GOT3 (cell line): ENCODE measurements at places on chromosomes 3 and 15.

DNA sequence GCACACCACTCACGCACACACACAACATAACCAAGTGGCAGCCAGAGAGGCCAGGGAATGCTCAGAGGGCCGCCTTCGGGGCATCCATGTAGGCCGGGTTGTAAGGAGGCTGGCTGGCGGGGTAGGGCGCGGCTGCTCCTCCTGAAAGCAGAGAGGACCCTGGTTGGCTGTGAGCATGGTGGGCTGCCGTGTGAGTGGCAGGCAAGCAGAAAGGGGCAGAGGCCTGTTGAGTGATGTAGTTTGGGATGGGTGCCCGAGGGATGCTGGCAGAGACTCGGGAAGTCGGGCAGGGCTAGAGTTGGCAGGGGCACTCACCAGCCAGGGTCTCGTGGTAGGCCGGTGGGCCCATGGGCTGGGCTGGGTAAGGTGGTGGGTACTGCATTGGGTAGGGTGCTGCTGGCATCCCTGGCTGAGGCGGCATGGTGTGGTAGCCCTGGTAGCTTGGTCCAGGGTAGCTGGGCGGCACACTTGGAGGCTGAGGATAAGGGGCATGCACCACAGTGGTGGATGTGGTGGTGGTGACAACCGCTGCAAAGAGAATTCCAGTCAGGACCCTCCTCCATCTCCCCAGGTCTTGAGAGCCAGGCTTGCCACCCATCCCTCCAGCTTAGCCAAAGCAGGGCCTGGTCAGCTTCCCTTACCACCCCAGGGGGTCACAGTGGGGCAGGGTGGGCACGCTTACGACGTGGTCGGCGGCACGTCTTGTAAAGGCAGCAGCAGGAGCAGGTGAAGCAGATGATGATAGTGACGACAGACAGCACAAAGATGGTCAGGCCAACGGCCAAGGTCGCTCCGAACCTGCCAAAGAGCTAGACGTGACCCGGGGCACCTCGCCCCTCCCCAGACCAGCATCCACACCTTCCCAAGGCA is 22.7 kb downstream of the ATRIP start:
- no peak for DNase-seq

DNA sequence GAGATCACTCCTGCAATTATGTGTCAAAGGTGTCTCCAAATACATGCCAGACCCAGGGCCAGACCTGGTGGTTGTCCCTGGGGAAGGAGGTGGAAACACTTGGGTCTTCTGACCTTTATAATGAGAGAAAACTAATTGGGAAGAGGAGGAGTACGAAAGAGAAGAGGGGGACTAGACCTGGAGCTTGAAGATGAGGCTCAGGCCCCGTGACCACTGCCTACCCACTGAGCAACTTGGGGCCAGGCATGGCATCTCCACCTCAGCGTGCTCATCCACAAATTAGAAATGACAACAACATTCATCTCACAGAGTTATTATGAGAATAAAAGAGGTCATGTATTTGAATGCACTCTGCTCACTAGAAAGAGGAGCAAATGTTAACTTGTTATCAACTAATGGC is 19.4 kb upstream of the SPTBN5 start:
- DNase-seq = no peak

DNA sequence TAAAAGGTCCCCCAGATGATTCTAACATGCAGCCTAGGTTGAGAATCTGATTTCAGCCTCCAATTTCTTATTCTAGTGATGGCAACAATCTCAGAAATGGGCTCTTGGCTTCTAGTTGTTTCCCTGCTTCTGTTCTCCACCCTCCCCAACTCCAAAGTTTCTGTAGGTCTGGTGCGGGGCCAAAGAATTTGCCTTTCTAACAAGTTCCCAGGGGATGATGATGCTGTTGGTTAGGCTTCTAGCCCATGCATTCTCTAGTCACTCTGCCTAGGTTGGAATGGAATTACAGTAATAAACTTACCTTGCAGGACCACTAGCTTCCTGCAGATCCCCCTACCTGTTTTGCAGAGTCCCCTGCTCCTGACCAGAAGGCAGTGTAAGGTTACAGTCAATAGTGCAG is 103.2 kb upstream of the PPP2R3A start:
- DNase-seq = no peak

DNA sequence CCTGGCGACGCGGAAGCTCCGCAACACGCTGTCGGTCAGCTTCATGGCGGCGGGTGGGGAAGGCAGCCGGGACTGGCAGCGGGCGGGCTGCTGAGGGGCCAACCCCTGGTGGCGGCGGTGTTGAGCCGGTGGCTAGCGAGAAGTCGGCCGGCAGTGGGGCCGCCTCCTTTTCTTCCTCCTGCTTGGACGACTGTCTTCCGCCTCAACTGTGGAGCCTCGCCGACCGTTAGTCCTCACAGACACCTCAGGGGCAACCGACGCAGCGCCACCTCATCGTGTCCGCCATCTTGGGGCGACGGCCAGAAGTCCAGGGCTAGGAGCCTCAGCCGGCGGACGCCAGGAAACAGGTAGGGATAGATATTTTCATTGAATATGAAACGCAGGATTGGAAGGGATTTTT is 875.1 kb downstream of the NSUN3 start:
- no peak for DNase-seq

GRCh38 chr3:49255112-49255511 is 21.9 kb downstream of the C3orf62 start:
- no peak for DNase-seq

DNA sequence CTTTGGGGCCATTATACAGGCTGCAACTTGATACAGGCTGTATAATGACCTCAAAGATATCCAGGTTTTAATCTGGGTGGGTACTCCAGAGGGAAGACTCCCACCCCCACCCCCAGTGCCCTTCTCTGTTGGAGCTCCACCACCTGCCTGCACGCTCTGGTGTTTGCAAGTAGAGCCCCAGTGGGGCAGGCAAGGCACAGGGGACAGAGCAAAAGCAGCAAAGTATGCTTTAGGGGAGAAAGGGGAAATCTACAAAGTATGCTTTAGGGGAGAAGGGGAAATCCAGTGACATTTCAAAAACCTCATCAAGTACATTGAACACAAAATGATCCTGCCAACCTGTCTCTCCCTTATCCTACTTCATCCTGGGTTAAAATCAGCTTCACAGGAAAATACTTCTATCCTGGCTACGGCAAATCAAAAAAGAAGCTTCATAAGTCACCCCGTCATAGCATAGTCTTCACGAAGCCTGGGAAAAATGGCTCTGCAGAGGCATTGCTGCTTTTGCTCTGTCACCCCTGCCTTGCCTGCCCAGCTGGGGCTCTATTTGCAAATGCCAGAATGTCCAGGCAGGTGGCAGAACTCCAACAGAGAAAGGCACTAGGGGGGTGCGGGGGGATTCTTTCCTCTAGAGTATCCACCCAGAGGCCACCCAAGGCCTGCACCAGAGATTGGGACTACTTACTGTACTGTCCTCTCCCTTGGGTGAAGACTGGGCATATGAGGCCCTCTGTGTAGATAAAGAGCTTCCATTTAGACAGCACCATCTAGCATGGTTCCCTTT is 60.9 kb upstream of the ATP11B start:
- DNase-seq = no peak

- DNase-seq = no peak
Measured at GRCh38 chr3:102745881-102746280, 311.1 kb downstream of the ZPLD1 start.

DNA sequence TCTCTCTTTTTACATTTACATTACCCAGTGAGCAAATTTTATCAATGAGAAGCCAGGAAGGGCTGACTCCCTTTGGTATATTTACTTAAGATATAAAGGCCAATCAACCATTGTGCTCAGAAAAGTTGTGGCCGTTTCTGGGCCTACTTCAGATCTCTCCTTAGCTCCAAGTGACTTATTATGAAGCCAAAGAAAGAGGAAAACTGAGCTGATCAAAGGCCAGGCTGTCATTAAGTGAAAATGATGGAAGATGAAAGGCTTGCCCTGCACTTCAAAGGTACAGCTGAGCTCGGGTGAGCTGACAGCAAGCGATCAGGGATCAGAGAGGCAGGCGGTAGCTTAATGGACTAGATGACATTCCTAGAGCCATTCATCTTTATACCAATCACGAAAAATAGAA is 24.8 kb downstream of the VGLL4 start:
- DNase-seq = no peak

- no peak for DNase-seq
Measured at GRCh38 chr3:127044996-127045395, 62.1 kb downstream of the PLXNA1 start.

DNA sequence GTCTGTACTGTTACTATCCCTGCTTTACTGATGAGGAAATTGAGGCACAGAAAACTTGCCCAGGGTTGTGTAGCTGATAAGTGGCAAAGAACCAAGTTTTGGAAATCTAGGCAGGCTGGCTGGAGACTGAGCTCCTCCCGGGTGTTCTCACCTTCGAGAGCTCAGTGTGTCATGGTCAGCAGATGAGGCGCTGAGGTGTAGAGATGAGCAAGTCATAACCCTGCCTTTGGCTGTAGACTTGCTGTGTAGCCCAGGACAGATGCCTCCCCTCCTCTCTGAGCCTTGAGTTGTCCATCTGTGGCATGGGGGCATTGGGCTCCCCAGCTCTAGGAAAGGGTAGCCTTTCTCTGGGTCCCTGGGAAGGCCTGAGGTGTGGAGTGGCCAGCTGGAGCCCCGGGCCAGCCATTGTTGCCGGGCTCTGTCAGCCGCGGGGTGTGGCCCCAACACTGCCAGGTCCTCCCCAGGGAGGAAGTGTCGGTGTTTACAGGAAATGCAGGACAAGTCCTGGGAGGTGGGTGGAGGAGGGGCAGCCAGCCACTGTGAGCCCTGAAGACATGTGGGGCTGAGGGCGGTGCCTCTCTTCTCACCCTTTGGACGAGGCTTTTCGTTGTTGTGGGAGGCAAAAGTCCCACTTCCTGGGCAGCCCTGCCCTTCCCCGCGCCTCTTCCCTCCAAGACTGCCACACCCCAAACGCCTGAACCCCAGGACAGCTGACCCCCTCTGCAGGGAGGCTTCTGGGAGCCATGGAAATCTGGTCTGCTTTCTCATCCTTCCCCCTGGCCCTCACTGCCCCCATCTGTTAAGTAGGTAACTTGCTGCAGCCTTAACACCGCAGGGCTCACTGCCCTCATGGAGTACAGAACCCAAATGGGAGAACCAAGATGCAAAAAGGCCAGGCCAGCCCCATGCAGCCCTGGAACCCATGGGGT is 29.1 kb downstream of the FGD5 start:
- DNase-seq = no peak

- no peak for DNase-seq
Measured at GRCh38 chr15:57506422-57506821, 85.3 kb upstream of the MYZAP start.

DNA sequence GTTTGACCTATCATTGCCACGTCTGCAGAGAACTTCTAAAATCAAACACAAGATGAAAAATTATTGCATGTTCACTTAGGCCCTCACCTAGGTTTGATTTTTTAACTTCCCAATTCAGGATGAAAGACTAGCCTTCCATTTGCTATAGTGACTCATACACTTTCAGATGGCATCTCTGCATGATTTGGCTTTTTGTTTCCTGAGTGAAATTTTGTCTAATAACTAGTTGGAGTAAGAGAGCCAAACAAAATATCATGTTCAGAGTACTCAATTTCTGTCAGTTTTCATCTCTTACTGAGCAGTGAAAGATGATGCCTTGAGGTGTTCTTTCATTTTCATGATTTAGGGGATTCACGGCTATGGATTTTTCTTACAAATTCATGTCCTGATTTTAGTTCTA is 122.9 kb downstream of the NSUN3 start:
- no peak for DNase-seq

GRCh38 chr15:47768735-47769134 is 51.4 kb downstream of the SEMA6D start:
- no peak for DNase-seq

- no peak for DNase-seq
Measured at GRCh38 chr3:116285781-116286421, 159.4 kb downstream of the LSAMP start.

DNA sequence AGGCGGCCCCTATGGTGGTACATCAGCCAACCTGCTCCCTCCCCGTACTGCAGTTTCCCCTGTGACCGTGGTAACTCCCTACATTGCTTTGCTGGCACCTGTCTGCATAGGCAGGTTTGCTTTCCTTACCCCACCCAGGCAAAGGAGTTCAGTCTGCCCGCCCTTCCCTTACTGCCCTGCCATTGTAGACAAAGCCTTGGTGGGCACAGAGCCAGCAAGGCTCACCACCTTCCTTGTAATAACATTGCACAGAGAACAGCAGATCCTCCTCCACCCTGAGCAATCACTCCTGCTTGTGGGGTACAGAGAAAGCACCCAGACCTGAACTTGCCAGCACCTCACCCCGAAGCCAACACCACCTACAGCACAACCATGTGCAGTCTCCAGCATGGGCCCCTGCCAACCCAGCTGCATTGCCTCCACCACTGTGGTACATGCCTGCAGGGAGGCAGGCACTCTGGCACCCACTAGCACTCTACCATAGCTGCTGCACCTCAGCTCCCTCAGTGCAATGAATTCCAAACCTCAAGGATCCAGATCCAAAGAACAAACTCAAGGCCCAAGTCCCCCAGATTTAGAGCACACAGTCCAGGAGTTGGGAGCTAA is 192.7 kb upstream of the KCNMB2 start:
- no peak for DNase-seq

DNA sequence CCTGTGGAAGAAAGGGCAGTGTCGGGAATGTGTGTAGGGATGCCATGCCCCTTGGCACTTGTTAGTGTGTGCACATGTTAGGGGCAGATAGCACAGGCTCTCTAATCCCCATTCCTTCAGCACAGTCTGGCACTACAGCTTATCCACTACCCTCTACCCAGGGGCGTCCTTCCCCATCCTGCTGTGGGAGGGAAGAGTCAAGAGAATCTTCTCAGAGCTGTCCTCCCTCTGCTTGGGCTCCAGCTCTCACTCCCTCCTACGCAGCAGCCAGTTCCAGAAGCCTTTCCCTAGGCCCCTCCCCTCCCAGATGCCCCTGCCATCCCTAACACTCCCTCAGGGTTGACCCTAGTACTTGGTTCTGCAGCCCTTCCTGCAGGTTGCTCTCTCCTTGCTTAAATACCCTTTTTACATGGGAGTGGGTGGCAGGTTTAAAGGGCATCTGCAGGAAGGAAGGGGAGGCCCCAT is 815 bp upstream of the GRM2 start:
- no peak for DNase-seq

- no peak for DNase-seq
Measured at GRCh38 chr15:63856711-63857460, 23.1 kb upstream of the HERC1 start.

GRCh38 chr15:83362706-83363105 is 78.2 kb upstream of the BNC1 start:
- no peak for DNase-seq

GRCh38 chr3:42214064-42214463 is 51.9 kb downstream of the CCK start:
- no peak for DNase-seq

GRCh38 chr3:15372918-15373317 is 40.5 kb upstream of the SH3BP5 start:
- DNase-seq = no peak

GRCh38 chr15:73326157-73326556 is 42.6 kb downstream of the HCN4 start:
- DNase-seq = no peak

DNA sequence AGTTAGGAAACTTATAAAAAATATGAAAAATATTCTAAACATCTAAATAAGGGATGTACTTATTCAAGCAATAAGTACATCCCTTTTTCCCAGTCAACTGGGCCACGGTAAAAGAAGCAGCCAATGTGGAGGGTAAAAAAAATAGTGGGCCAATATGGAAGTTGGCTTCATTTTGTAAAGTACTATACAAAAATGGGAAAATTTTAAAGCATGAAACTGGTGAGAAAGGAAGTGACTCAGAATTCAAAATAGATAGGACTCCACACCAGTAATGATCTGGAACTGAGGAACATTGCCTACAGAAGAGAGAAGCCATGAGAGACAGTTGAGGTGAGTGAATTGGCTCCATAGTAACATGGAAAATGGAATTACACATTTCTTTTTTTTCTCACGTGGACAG is 108.9 kb downstream of the FNDC3B start:
- no peak for DNase-seq
